ENCODE measurements at places on chromosomes 11 and 22.

- DNase-seq, result no peak
Observed at GRCh38 chr22:30948930-30949342, 19.6 kb downstream of the MORC2 start.

DNA sequence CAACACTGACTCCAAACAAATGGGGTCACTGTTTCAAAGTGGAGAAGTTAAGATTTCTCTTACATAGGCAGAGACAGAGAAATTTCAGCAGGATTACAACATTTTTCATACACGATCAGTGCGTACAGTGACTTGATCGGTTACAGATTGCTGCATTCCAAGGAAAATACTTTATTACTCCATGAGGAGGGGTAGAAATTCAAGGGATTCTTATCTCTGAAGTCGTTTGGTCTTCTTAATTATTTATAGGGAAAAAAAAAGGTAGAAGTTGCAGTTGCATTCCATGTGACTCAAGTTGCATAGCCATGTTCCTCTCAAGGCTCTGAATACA, 10.7 kb upstream of the SMIM38 start:
- no peak for DNase-seq

DNA sequence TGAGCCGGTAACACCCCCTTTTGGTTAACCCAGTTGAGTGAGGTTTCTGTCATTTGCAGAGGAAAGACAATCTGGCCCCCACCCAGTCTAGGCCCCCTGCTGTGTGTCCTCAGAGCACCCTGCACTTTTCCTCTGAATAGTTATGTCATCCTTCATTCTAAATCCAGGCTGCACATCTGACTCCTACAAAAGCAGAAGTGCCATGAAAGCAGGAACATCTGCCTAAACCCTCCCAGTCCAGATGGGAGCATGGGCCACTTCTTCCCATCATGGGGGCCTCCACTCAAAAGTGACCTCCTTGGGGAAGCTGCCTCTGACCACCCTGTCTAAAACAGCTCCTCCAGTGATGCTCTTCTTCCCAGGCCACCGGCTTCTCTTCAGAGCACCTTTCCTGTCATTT, 53.7 kb upstream of the HMGXB4 start:
- DNase-seq, result no peak

GRCh38 chr11:27696961-27697360, 3.3 kb downstream of the BDNF start:
- no peak for DNase-seq

GRCh38 chr22:25062386-25063085, 110.0 kb downstream of the KIAA1671 start:
- DNase-seq, result peak; percentile 58

DNA sequence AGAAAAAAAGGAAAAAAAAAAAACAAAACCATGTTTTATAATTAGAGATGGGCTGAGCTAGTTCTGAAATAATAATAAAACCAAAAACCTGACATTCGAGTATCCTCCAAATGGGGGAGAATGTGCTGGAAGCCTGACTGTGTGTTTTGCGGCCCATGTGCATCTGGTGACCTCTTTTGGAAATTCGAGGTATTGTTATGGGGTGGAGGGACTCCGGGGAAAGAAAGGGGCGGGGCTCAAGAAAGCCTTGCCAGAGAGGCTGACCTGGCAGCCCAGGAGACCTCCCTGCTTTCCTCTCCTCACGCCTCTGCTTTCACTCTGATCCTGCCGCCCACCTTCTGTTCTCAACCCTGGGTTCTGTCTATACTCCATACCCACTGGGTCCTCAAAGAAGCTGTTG, 72.9 kb downstream of the CTTN start:
- DNase-seq, result no peak

DNA sequence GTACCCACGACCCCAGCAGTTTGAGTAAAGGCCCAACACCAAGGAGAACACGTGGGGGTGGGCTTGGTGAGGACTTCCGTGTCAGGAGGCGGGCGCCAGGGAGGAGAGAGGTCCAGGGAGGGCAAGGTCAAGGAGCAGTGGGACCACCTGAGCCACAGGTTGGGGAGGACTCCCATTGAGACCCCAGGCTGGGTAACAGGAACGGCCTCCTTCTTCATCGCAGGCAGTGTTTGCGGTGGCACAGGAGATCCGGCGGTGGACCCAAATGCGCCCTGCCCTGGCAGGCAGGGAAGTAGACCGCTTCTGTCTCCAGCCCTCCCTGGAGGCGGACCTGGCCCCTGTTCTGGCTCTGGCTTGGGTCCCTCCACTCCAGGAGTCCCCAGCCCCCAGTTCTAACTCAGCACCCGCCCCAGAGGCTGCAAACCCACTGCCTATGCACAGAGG, 5.9 kb upstream of the TBX1 start:
- DNase-seq, result no peak

GRCh38 chr11:35826949-35827348, 116.9 kb upstream of the LDLRAD3 start:
- no peak for DNase-seq

- no peak for DNase-seq
Observed at GRCh38 chr11:60459345-60459744, 3.7 kb downstream of the MS4A1 start.

DNA sequence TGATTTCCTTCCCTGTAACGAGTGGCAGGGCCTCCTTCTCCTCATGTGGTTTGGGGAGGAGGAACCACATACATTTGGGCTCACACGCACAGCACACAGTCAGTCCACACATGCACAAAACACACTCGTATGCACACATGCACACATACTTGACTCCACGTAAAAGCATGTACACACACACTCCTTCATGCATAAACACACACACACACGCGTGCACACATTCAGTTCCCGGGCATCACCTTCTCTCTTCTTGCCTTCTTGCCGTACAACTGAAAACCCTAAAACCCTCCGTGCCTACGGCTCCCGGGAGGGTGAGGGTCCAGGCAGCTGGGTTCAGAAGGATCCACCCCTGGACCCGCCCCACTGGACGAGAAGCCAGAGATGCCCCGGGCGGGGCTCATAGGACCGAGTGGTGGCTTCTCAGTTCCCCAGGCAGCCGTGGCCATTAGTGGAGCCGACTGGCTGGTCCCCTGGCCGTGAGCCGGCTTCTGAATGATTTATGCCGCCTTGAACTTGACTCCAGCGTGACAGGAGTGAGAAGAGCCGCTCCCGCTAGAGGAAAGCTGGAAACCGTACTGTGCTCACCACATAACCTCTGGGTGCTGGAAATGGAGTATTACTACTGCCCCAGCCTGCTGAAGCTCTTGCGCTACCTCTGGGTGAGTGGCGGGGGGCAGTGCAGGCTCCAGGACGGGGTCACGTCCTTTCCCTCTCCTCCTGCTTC, 117.4 kb downstream of the KIAA1671 start:
- DNase-seq, result no peak

DNA sequence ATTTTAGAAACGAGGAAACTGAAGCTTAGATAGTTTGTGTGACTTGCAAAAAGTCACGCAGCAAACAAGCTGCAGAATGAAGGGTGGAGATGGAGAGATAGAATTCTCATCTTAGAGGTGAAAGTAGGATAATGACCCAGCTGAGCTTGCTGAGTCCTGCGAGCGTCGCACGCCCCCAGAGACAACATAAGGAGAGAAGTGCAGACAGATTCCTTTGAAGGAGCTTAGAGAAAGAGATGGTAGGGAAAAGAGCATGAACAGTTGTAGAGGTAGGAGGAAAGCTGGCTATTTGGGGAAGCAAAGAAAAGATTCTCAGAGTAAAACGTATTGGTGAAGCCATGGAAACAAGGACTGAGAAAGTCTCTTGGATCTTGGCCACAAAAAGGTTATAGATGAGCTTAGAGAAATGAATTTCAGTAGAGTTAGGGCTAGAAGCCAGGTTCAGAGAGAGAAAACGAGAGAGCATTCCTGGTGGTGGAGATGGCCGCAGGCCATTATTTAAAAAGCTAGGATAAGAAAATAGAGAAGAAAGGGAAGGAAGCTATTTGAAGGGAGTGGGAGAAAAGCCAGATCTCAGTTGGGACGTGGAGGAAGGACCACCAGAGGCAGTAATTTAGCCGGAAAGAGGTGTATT, 44.8 kb downstream of the FAM83F start:
- DNase-seq, result no peak

GRCh38 chr22:45534339-45535192, 31.9 kb downstream of the FBLN1 start:
- no peak for DNase-seq

- DNase-seq, result no peak
Observed at GRCh38 chr22:37750596-37751162, 53.8 kb downstream of the TRIOBP start.

- DNase-seq, result no peak
Observed at GRCh38 chr11:68141246-68142027, 20.2 kb upstream of the CHKA start.

Measured in stimulated activated CD4-positive, alpha-beta T cell treated with anti-CD3 and anti-CD28 coated beads, Interleukin-2, amount 100 ng/mL, for 24 hours (primary cell).